Stimulated activated CD4-positive, alpha-beta T cell treated with anti-CD3 and anti-CD28 coated beads, TNF-alpha, amount 100 ng/mL, for 4 hours (primary cell): ENCODE measurements at places on chromosomes 6 and 20.

GRCh38 chr6:46129291-46129628 lies 529 bp upstream of the ENPP4 start:
- DNase-seq = no peak

- DNase-seq = no peak
Observed at GRCh38 chr6:38213251-38213658, 393.7 kb downstream of the ZFAND3 start.

DNA sequence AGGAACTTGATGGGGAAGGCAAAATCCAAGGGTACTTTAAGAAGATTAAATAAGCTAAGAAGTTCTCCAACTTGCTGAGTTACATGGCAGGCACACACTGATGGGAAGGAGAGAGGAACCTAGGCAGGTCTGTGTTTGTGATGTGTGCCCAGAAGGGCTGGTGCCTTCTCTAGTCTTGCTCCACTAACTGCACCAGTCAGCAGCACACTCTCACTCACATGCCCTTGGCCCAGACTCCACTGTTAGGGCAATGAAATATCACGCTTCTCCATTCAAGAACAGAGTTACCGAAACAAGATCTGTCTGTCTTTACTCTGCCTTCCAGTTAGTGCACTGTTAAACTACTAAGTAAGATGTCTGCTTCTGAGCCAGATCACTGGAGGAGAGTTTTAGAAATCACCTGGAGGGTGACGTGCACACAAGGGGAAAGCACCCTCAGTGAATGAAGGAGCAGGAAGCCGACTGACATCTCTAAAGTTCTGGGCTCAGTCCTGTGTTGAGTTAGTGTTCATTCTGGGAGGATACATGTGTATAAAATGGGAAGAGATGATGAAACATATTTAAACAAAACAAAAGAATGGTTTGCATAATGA lies 251.1 kb downstream of the FOXC1 start:
- DNase-seq = no peak

GRCh38 chr6:169070506-169071176 lies 183.0 kb downstream of the THBS2 start:
- DNase-seq = no peak

- no peak for DNase-seq
Observed at GRCh38 chr6:84515067-84515466, 249.3 kb downstream of the TBX18 start.

GRCh38 chr6:6401401-6401800 lies 80.9 kb upstream of the F13A1 start:
- DNase-seq = no peak

- no peak for DNase-seq
Observed at GRCh38 chr6:34150766-34151165, 4.9 kb upstream of the GRM4 start.

- no peak for DNase-seq
Observed at GRCh38 chr6:164756142-164756541, 553.3 kb downstream of the C6orf118 start.

DNA sequence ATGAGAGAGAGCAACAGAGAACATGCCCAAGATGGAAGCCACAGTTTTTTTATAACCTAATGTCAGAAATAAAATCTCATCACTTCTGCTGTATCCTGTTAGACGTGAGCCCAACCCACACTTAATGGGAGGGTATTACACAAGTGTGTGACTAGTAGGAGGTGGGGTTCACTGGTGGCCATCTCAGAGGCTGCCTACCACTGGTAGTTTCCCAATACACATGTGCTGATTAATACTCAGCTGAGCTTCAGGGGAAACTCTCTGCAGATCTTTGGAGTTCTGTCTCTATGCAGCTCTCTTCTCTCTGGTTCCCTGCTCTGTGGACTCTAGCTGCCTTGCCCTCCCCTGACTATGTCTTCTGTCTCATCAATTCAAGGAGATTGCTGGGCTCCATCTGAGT lies 35.7 kb downstream of the CNBD2 start:
- DNase-seq = no peak

- DNase-seq = no peak
Observed at GRCh38 chr6:9921366-9921765, 493.5 kb downstream of the TFAP2A start.

DNA sequence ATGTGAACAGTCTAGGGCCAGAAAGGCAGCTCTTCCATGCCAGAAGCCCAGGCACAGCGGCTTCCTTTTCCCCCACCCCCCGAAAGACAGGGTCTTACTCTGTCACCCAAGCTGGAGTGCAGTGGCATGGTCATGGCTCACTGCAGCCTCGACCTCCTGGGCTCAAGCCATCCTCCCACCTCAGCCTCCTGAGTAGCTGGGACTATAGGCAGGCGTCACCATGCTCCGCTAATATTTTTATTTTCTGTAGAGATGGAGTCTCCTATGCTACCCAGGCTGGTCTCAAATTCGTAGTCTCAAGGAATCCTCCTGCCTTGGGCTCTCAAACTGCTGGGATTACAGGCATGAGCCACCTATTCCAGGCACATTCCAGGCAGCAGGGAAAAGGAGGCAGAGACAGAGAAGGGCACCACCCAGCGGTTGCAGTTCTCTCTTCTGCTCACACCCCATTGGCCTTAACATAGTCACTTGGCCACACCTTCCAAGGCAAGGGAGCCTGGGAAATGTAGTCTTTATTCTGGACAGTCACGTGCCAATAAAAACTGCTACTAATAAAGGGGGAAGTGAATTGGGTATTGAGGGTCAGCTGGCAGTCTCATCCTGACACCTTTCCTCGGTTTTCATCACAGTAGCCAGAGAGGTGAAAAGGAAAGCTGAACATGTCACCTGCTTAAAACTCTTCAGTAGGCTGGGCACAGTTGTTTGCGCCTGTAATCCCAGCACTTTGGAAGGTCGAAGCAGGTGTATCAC lies 205.9 kb downstream of the ZMYND8 start:
- no peak for DNase-seq

GRCh38 chr20:25178563-25179438 lies 16.7 kb upstream of the ENTPD6 start:
- DNase-seq = no peak

DNA sequence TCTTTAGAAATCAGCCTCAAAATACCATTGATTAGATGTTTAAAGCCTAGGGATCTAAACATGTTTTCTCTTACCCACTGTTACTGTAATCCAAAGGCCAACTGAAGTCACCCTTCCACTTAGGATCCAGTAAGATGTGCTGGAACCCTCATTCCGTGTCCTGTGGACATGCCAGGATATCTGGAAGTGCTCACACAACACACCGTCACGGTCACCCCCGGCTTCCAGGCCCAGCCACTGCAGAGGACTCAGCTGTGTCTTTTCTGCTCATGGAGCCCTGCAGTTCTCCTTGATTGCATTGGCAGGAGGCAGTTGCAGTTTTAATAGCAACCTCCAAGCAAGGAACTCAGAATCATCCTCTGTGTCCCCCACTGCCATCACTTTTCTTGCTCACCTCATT lies 93.3 kb downstream of the CAP2 start:
- no peak for DNase-seq

GRCh38 chr20:39473536-39473935 lies 511.4 kb downstream of the DHX35 start:
- no peak for DNase-seq

GRCh38 chr20:46787991-46788762 lies 78.7 kb downstream of the SLC2A10 start:
- no peak for DNase-seq

DNA sequence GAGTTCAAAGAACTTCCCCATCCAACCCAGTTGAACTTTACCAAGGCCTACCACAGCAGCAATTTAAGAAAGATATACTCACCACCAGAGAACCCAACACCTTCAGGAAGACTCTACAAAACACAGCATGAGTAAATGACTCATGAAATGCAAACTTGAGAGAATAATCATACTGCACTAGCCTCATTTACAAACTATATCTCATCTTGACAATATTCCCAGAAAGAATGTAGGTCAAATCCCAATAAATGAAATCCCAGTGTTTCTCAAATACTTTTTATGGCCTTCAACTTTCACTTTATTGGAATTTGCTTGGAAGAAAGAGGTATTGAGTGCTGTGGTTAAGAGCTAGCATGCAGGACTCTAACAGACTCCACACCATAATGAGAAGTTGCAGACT lies 60.0 kb downstream of the FYN start:
- DNase-seq = no peak

GRCh38 chr20:46558511-46558959 lies 8.1 kb upstream of the OCSTAMP start:
- DNase-seq = no peak

GRCh38 chr6:4670824-4671409 lies 105.3 kb upstream of the CDYL start:
- DNase-seq = no peak

DNA sequence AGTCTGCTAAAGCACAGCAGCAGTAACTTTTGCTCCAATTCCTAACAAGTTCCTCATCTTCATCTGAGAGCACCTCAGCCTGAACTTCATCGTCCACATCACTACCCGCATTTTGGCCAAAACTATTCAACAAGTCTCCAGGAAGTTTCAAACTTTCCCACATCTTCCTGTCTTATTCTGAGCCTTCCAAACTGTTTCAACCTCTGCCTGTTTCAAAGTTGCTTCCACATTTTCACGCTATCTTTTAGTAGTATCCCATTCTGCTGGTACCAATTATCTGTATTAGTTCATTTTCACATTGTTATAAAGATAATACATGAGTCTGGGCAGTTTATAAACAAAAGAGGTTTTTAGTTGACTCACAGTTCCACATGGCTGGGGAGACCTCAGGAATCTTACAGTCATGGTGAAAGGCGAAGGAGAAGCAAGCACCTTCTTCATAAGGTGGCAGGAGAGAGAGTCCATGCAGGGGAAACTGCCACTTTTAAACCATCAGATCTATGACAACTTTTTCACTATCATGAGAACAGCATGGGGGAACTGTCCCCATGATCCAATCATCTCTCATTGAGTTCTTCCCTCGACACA lies 99.4 kb upstream of the GRIK2 start:
- no peak for DNase-seq

GRCh38 chr20:22776369-22776768 lies 192.0 kb upstream of the FOXA2 start:
- no peak for DNase-seq

GRCh38 chr6:147161974-147162495 lies 42.2 kb upstream of the STXBP5 start:
- DNase-seq = no peak

- DNase-seq = no peak
Observed at GRCh38 chr6:51029561-51029960, 210.9 kb downstream of the TFAP2B start.

GRCh38 chr6:46015119-46015968 lies at the start of gene CLIC5:
CLIC5 (minus strand) TSS chr6:46015860; CDS start chr6:46015542, 318 bp downstream.
- DNase-seq = no peak

DNA sequence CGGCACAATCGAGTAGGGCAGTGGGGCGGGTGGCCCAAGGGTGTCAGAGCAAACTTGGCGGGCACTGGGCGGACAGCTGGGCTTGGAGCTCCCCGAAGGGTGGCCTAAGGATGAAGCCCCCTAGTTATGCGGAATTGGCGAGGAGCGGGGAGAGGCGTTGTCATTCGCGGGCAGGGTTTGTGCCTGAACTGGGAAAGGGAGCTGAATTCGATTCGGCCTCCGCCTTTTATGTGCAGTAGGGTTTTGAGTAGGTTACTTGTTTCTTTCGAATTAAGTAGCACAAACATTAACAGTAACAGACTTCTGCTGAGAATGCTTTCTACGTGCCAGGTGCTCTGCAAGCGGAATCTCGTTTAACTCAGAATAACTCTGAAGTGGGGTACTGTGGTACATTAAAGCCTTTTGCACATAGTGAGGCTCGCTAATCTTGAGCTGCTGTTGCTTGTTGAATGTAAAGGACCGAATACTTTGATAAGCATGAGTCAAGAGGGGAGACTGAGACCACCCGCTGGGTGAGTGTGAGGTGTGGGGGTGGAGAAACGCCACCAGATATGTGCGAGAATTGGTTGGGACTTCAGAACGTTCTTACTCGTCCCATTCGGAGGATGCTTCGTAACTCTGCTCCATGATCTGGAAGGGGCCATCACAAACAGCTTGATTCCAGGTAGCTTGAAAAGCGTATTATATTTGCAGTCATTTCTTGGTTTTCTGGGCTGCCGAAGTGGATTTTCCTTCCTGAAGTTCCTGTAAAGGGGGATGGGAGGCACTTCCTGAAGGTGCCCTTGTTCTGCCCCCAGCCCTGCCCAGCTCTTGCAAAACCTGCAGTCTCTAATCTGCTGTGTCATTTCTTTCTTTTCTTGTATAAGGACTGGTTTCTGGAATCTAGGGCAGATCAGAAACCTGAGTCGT lies 833 bp downstream of the RAB5IF start:
- DNase-seq = no peak

- no peak for DNase-seq
Observed at GRCh38 chr20:24816907-24817306, 132.2 kb upstream of the CST7 start.

- no peak for DNase-seq
Observed at GRCh38 chr6:131015630-131016263, 47.3 kb downstream of the EPB41L2 start.

GRCh38 chr6:31586599-31587281 lies 663 bp downstream of the LST1 start:
- no peak for DNase-seq

DNA sequence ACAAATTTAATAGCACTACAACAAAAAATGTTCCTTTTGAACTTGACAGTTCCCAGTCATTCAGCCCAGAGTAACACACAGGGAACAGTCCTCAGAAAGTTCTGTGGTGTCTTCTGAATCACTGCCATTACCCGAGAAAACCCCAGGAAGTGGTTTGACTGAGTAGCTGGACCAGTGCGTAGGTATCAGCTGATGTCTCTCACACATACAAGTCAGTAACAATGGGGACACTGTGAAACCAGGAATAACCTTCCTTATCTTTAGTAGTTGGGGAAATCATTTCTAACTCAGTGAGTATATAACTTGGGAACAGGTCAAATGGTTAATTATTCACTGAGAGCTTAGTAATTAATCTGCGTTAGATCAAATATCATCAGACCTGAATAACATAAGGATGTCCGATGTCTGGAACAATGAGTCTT lies 73.1 kb downstream of the HIVEP2 start:
- DNase-seq = no peak

DNA sequence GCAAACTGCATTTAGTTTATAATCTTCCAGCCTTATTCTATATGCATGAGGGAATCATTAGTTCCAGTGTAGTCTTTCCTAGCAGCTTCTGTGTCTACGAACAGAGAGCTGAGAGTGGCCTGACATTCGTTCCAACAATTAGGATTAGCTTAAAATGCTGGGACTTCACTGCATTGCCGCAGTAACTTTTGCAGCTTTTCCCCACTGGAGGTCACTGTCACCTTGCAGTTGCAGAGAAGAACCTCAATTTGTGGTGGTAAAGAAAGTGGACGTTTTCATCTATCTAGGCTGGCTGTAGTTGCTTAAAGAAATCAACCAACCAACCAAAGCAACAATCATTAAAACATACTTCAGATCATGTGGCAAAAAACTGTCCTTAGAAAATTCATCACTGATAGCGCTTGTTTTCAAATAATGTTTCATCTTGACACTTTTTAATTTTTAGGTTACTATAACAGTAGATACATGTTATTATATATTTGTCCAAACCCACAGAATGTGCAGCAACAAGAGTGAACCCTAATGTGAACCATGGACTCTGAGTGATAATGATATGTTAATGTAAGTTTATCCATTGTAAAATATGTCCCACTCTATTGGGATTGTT lies 12.2 kb downstream of the MYLK4 start:
- peak; percentile 26 for DNase-seq

- DNase-seq = no peak
Observed at GRCh38 chr6:166258854-166259276, 49.3 kb downstream of the PRR18 start.

- no peak for DNase-seq
Observed at GRCh38 chr6:156791320-156791850, 14.2 kb downstream of the ARID1B start.
